ENCODE measurements at places on chromosomes 4 and X. TPM values are rescaled to one million over a fixed set of nuclear protein-coding genes. Genes with fewer than 3 reads are reported as not detected.

RGN gene
- not detected for total RNA-seq

BEND4 gene
- not detected for total RNA-seq

UGT2B10 gene
- not detected for total RNA-seq

MEPE gene
- not detected for total RNA-seq

DDX53 gene
- total RNA-seq = not detected

HTN3 gene
- not detected for total RNA-seq

HSD17B13 gene
- 0.05 TPM for total RNA-seq

CTBP1 gene
- 92.5 TPM for total RNA-seq

UGT2B17 gene
- not detected for total RNA-seq

FGF13 gene
- 0.14 TPM for total RNA-seq

PDE5A gene
- 0.26 TPM for total RNA-seq

YIPF6 gene
- 38.8 TPM for total RNA-seq

GRIA3 gene
- total RNA-seq = not detected

UCP1 gene
- not detected for total RNA-seq

MGARP gene
- total RNA-seq = 0.85 TPM

STPG2 gene
- total RNA-seq = not detected

MMGT1 gene
- 19.6 TPM for total RNA-seq

KLHL13 gene
- total RNA-seq = 0.34 TPM

RBM46 gene
- total RNA-seq = not detected

MRPS18C gene
- 40.4 TPM for total RNA-seq

RTL3 gene
- not detected for total RNA-seq

ARSD gene
- total RNA-seq = 14.6 TPM

DHRSX gene
- total RNA-seq = 38.2 TPM

SPIN2A gene
- 0.15 TPM for total RNA-seq

GLRB gene
- total RNA-seq = 0.88 TPM

PHEX gene
- 0.29 TPM for total RNA-seq

PDCL2 gene
- total RNA-seq = not detected

LDOC1 gene
- 104 TPM for total RNA-seq

TCP11X2 gene
- not detected for total RNA-seq

TRIM75 gene
- total RNA-seq = not detected

KLHL2 gene
- total RNA-seq = 11.7 TPM

SMIM10L2A gene
- 0.17 TPM for total RNA-seq

TNMD gene
- not detected for total RNA-seq

CPZ gene
- 0.33 TPM for total RNA-seq

ARHGAP36 gene
- total RNA-seq = not detected

P2RY4 gene
- total RNA-seq = not detected

ESX1 gene
- total RNA-seq = 0.05 TPM

MXRA5 gene
- not detected for total RNA-seq

GAGE12E gene
- total RNA-seq = not detected

CT55 gene
- not detected for total RNA-seq

ADAMTS3 gene
- total RNA-seq = not detected

ZNF630 gene
- total RNA-seq = 0.38 TPM

SLIT2 gene
- total RNA-seq = 0.06 TPM

FRAS1 gene
- total RNA-seq = 3.4 TPM

ADH1C gene
- not detected for total RNA-seq

GUF1 gene
- 10.2 TPM for total RNA-seq

NAAA gene
- total RNA-seq = 22.3 TPM

MTMR8 gene
- 0.45 TPM for total RNA-seq

TTC29 gene
- not detected for total RNA-seq

ODAM gene
- total RNA-seq = not detected

GPR101 gene
- not detected for total RNA-seq

CCKAR gene
- total RNA-seq = not detected
